ENCODE measurements at places on chromosomes 3 and 15.

GRCh38 chr3:197003461-197004385 lies 25.9 kb downstream of the MELTF start:
- DNase-seq: no peak

- no peak for DNase-seq
Measured at GRCh38 chr3:20078194-20078714, 38.0 kb downstream of the KAT2B start.

DNA sequence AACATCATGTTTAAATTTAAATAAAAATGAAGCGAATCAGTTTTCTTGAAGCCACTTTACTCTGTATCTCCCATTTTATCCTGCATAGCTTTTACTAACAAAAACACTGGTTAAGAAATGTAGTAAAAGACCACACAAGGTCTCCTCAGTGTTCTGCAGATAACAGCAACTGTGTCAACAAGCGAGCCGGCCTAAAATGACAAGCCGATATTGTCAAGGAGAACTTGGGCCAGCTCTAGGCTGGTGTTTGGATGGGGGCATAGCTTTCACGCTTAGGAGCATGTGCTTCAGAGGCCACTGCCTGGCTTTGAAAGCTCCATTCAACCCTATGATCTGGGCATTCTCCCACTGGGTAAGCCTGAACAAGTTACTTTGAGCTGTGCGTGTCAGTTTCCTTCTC lies 38.1 kb downstream of the MFSD1 start:
- DNase-seq: no peak

DNA sequence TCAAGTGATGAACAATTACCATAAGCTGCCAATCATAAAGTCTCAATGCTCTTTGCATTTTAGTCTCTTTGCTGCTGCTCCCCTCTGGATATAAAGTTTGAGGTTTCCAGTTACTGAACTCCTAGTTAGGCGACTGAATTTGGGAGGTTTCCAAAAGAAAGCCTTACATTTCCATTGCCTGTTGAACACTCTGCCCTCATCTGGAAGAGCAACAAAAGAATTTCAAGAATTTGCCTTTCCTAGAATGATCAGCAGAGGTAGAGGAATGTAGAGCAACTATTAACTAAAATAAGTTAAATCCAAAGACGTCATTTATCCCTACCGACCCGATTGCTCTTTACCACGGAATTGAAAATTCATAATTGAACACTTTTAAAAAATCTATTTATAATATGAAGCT lies 53.4 kb upstream of the PRICKLE2 start:
- no peak for DNase-seq
